Stimulated activated CD4-positive, alpha-beta T cell treated with anti-CD3 and anti-CD28 coated beads, TNF-alpha, amount 100 ng/mL, for 24 hours (primary cell): ENCODE measurements at places on chromosomes 6 and 20.

GRCh38 chr6:16399695-16400094, 161.3 kb downstream of the GMPR start:
- no peak for DNase-seq

- DNase-seq: no peak
These were observed 335.8 kb downstream of the CDKAL1 start for GRCh38 chr6:20870021-20870420.

DNA sequence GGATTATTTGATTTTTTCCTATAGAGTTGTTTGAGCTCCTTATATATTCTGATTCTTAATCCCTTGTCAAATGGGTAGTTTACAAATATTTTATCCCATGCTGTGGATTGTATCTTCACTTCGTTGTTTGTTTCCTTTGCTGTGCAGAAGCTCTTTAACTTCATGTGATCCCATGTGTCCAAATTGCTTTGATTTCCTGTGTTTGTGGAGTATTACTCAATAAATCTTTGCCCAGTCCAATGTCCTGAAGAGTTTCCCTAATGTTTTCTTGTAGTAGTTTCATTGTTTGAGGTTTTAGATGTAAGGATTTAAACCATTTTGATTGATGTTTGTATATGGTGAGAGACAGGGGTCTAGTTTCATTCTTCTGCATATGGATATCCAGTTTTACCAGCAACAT, 143.7 kb upstream of the HTR1E start:
- no peak for DNase-seq

DNA sequence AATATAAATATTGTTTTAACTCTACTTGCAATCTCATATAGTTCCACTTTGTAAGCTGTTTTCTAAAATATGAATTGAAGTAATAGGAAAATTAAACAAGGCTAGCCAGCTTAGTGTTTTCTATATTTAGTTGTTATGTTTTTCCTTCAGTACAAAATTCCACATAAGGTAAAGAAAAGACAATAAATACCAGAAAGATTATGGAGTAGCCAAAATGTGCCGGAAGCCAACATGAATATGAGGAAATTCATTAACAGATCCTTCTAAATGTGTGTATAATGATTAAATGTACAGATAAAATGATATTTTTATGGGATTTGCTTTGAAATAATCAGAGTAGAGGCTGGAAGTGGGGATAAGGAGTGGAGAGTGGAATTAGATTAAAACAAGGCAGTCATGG, 52.5 kb upstream of the COL21A1 start:
- DNase-seq: no peak

DNA sequence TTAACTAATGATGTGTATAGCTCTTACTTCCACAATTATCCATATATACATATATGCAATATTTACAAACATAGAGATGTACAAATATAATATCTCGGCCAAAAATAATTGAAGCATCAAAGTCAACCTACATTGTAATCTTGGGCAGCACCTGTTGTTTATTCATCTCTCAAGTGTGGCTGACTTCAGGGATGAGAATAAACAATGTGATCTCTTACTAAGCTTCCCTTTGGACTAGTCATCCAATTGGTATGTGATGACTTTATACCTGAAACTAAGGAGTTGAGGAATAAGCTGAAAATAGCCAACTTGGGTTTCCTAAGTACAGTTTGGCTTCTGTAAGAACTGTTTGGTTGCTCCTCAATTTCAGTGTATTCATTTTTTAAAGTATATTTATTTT, 256.6 kb downstream of the KHDC1L start:
- no peak for DNase-seq

GRCh38 chr20:23659989-23660837, 22.5 kb upstream of the CST3 start:
- no peak for DNase-seq

GRCh38 chr6:15326067-15326614, 80.3 kb downstream of the JARID2 start:
- DNase-seq: no peak

DNA sequence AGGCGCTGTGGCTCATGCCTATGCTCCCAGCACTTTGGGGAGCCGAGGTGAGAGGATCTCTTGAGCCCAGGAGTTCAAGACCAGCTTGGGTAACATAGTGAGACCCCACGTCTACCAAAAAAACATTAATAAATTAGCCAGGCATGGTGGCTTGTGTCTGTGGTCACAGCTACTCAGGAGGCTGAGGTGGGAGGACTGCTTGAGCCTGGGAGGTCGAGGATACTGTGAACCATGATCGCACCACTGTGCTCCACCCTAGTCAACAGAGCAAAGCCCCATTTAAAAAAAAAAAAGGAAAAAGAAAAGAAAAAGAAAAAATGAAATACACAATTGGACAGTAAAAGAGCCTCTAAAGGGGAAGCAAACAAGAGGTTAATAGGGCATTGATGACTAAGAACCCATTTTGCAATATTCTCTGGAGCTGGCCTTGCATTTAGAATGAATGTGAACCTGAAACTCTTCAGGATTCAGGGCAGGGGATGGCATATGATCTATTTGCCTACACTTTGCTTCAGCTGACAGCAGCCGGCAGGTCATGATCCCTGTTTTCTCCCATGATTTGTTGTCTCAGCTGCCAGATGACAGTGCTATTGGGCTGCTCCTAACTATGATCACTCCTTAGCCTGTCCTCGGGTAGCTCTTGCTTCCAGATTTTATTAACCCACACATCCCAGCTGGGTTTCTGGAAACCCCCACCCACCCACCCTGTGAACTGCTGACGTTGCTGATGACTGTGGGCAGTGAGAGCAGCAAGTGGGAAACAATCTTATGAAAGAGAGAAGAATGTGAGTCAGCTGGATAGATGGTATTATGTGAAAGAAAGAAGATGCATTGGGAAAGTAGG, 83.8 kb upstream of the ELOVL5 start:
- DNase-seq: no peak

DNA sequence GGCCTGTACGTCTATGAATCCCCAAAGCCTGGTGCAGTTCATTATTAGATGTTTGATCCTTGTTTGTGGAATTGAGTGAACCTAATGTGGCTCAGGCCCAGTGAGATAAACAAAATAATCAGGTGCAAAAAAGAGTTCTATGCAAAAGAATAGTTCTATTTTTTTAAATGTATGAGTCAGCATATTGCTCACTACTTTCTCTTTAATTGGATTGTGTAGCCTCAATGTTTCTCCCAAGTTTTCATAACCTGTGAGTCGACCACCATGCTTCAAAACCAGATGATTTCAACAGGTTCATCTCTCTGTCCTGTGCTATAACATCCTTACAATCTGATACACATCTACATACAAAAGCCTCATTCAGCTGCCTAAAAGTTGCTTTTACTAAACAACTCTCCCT, 116.5 kb upstream of the HDAC2 start:
- no peak for DNase-seq

DNA sequence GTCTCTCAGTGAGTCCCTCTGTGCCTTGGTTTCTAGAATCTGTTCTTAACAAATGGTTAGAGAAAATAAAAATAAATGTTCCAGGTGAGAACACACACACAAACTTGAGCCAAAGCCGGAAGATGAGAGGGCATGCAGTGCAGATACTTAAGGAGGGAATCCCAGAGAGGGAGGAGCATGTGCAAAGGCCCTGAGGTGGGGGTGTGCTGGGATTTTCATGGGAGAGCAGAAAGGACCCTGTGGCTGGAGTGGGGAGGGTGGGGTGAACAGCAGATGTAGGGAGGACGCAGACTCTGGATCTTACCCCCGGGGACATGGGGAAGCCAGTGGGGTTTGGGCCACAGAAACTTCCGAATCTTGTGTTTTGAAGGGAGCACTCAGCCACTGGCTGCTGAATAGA, 17.5 kb downstream of the TFAP2C start:
- DNase-seq: no peak
